Renal pelvis (tissue), 12 donors: ENCODE measurements at places on chromosomes 3 and 15.

GRCh38 chr3:24867783-24868182 is 373.1 kb upstream of the THRB start:
- no peak for DNase-seq

DNA sequence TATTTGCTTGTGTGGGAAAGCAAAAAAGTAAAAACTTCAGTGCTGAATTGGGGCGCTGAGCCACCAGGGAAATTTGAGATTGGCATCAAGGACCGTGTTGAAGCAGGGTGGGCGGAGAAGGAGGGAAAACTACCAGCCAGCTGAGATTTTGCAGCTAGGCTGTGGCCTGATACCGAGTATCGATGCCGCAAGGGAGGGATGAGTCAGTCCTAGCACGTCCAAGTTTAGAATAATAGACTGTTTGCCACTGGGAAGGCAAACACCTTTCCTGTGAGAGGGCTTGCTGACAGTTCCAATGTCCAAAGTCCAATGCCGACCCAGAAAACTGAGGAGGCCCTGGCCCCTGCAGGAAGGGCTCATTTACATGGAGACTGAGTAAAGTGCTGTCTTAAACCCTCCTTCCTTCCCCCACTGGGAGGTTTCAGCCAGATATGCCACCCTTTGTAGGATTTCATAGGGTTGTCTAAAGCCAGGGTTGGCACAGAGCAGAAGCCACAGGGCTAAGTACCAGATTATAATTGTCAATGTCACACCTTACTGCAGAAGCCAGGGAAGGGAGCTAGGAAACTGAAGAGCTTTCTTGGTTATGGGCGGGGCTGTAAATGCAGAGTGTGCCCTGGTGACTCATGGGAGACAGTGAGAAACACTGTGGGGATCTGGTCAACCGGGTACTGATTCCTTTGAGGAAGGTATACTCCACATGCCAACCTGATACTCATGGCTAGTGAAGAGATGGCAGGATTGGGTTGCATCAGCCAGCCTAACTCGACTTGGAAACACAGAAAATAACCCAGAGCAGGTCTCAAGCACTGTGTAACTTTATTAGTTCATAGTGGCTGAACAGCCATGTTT is 28.4 kb upstream of the PIK3CB start:
- no peak for DNase-seq

GRCh38 chr15:76150513-76150912 is 90.7 kb downstream of the TMEM266 start:
- no peak for DNase-seq

- no peak for DNase-seq
Measured at GRCh38 chr3:175005881-175006280, 146.7 kb downstream of the NAALADL2 start.

GRCh38 chr3:10563396-10563795 is 58.0 kb upstream of the ATP2B2 start:
- no peak for DNase-seq

- DNase-seq = no peak
Measured at GRCh38 chr3:111284503-111285183, 213.0 kb downstream of the NECTIN3 start.

DNA sequence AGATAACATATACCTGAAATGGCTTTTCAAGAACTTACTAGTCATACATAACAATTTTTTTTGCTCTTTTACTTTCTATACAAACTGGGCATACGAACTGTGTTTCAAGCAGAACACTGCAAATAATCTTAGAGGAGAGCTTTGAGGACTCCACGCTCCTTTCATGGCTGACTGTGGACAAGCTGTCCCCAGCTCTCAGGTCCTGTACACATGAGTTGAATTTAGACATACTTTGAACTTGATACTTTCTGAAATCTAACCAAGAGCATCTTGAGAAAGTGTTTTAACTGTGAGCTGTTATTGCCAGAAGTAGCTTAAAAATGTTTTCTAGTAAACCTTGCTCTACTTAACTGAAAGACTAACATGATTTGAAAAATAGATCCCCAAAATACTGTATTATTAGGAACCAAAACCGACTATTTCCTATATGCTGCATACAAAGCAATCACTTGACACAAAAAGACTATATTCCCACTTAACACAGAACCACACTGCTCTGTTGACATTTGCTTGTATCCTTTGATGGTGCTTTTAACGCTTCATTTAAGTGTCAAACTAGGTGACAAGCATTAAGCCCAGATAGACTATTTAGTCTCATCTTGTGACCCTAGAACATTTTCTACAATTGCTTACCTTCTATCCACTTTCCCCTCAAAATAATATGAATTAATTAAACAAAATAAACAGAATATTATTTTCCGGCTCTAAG is 755.8 kb downstream of the ROBO1 start:
- DNase-seq = no peak

- no peak for DNase-seq
Measured at GRCh38 chr3:113141543-113141942, 69.8 kb upstream of the BOC start.

DNA sequence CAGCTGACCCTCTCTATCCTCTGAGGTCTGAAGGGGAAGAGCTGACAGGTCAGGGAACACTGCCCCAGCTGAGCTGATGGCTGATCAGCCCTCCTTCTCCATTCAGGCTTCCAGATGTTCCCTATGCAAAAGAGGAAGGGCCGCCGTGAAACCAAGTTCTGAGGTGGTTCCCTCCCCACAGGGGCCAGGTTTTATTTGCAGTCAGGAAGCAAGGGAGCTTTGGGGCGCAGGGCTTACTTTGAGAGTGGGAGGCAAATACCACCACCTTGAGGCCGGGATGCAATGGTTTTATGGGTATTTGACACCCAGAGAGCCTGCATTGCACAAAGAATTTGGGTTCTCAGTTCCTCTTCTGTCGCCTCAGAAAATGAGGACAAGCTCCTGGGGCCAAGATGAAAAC is 186.9 kb downstream of the ARRDC4 start:
- no peak for DNase-seq

DNA sequence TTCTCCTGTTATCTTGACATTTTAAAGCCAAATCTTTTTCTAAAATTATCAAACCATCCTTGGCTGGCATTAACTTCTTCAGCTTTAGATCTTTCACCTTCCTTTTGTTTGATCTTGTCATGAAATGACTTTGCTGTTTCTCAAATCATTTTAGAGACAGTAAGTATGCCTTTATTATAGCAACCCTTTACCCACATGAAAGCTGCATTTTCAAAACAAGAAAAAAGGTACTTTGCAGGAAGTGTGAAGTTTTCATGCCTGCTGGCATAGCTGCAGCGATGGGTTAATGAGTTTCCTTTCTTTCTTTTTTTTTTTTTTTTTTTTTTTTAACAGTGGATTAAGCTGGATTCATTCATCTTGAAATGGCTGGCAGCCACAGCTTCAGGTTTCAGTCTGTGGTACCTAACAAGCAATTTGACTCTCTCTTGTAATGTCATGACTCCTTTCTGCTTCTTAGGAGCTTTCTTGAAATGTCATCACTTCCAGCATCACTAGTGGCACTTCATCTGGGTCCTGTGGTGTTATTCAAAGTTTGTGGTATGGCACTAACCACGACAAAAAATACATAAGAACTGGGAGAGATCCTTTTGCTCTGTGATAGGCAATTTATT is 18.8 kb downstream of the SLC25A26 start:
- DNase-seq = no peak

- no peak for DNase-seq
Measured at GRCh38 chr3:159451067-159451466, 537.6 kb upstream of the IL12A start.

DNA sequence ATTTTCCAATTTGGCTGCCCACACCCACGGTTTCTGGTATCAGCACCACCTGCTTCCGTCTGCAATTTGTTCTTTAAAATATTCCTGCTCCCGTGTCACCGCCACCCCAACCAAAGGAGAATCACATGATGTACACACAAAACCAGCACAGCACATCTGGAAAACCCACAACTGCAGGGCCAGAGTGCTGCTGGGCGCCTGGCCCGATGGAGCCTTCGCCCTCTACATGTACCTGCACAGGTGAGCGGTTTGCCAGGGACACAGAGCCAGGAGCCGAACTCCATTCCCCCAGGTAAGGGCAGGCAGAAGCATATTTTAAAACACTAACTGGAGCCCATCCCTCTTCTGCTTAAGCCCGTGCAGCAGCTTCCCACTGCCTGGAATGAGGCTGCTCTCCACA is 75.6 kb downstream of the ADAMTS17 start:
- no peak for DNase-seq

DNA sequence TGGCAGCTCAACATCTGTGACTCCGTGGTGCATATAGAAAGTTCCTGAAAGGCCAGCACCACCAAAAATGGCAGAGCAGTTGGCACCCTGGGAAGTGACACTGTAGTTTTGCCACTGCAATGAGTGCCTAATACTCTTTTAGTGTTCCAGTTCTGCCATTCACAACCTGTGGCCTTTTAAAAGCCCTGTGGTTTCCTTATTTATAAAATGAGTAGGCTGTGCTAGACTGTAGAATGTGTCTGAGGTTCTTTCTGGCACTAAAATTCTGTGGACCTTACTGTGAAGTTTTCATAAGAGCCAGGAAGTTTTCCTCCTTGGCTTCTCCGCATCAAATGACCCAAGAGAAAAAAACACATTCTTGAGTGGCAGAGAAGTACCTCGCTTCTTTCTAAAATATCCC is 74.1 kb downstream of the MME start:
- no peak for DNase-seq

DNA sequence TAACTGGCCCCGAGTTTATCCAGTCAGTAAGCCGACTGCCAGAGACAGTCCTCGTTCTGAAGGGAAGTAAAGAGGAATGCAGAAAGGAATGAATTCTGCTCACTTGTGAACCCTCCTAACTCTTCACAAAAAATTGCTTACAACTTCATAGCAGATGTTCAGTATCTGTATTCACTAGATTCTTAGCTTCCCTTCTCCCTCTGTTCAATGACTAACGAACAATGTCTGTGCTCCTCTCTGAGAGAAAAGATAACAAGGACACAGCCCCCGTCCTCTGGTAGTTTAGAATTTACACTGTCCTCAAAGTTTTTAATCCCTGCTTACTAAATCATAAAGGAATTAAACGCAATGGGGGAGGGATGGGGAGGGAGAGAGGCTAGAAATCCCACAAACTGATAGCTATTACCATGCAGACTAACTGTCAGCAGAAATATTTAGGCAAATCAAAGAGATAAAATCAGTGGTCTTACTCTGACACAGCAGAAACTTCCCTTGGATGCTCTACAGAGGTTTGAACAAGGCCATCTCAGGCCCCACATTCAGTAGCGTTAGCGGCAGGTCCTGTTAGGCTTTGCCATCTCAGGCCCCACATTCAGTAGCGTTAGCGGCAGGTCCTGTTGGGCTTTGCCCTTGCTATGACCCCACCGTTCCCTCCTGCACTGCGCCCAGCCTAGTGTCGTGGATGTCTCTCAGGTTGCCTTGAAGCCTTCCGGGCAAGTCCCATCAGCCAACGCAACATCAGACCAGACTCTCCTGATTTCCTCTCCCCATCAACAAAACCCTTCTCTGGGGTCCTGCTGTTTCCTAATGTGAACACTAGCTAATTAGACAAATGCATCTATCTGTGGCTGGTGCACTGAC is 23.4 kb downstream of the NRROS start:
- no peak for DNase-seq

GRCh38 chr15:31264559-31265089 is 62.0 kb upstream of the KLF13 start:
- DNase-seq = no peak

- DNase-seq = peak; percentile 87
Measured at GRCh38 chr3:38805765-38806386, 10.1 kb downstream of the SCN10A start.

DNA sequence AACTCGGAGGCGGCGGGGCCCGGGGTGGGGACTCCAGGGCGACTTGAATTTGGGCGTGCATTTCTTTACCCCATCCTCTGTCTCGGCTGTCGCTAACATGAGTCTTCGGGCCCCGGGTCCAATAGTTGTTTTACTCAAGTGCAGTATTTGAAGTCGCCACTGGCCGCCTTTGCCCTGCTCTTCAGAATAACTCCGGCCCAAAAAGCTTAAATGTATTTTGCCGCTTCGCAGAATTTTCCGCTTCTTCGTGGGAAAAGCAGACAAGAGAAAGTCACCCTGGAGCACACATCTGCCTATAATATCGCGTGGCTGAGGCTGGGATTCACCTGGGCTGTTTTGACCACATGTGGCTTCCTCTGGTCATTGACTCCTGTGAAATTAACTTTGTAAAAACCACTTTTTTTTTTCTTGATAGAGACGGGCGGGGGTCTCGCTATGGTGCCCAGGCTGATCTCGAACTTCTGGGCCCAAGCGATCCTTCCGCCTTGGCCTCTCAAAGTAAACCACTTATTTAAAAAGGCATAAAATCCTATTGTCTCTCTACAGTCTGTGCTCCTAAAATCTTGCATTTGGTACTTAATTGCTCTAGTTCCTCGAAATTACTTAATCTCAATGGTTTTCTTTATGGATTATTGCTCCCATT is 676 bp downstream of the CNOT10 start:
- peak; percentile 19 for DNase-seq

DNA sequence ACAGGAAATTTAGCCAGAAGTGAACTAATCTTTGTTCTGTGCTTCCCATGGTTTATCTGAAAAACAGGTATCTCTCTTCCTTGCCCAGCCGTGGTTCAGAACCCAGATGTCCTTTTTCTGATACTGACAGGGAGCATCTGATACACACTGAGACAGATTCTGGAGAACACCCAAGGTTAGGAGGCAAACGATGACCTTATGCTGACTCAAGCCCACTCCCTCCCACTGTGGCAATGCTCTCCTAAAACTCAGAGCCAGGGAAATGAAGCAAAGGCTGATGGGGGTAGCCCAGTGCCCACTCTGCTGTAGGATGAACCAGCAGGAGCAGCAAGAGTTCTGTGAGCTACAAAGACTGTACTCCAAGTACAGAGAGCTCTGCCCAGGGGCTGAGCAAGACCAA is 225.1 kb downstream of the NTRK3 start:
- no peak for DNase-seq

GRCh38 chr15:54033869-54034458 is 55.7 kb downstream of the UNC13C start:
- DNase-seq = no peak

DNA sequence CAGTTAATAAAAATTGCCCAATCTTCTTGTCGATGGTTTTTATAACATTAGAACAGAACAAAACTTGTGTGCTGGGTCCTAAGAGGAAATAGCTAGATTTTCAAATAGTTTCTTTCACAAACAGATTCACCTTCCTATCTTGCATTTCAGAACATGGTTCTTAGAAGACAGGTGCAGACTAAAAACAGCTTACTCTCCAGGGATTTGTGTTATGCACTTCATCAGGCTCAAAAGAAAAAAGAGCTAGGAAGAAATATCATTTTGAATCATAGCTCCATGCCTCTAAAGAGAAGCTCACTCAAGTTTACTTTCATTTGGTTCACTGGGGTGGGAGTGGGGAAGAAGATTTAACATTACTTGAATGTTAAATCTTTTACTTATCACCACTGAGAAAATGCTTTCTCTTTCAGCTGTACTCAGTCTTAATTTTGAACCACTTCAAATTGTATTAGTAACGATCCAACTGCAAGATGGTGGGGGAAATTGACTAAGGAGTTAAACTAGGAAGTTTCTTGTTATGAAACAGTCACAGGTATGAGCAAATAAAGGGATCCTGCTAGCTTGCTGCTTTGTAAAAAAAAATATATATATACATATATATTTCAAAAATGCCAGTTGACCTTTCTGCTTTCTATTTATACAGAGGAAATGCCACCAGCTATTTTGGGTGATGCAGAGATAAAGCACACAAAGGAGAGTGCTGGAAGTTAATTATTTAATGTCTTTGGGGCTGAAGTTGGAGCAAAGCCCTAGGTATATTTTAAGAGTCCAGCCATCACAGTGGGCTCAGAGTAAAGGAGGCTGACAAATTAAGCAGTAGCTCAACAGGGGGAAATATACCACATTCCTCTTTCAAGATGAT is 28.3 kb upstream of the NUDT16 start:
- no peak for DNase-seq

GRCh38 chr15:59993041-59993750 is 10.9 kb upstream of the FOXB1 start:
- no peak for DNase-seq
